ENCODE measurements at places on chromosomes 16 and 17.

GRCh38 chr17:48551596-48552465 lies 6.9 kb upstream of the HOXB2 start:
- DNase-seq, result no peak

DNA sequence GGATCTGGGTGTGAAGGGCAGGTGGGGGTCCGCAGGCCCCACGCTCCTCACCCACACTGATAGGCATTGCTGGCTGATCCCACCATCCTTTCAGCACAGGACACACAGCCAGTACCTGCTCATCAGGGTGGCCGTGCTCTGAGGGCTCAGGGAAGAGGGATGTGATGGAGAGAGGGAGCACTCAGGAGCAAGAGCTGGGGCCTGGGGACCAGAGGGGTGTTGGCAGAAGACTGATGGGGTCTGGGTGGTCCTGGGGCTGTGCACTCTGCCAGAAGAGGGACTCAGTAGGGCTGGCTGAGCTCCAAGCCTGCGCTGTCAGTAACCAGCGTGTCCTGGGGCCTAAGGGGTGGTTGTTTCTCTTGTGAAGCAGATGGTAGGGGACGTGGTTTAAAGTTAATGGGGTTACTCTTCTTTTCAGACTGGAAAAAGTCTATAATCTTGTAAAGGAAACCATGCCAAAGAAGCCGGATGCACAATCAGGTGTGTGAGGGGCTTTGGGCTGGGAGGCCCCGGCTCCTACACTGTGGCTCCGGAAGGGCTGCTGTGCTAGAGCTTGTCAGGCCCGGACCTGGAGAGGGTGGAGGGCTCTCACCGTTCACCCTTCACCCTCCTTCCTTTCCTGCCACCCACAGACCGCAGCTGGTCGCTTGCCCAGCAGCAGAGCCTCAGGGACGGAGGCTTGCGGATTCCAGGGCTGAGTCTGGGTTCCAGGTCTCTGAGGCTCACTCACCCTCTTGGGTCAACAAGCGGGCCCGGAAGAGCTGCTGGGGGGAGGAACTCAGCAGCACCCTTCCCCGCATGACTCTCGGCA lies 27.8 kb downstream of the POLR3E start:
- no peak for DNase-seq

GRCh38 chr16:54030451-54030850 lies 256.1 kb downstream of the IRX3 start:
- DNase-seq, result no peak

- no peak for DNase-seq
Measured at GRCh38 chr17:50828508-50829170, 6.7 kb upstream of the WFIKKN2 start.

DNA sequence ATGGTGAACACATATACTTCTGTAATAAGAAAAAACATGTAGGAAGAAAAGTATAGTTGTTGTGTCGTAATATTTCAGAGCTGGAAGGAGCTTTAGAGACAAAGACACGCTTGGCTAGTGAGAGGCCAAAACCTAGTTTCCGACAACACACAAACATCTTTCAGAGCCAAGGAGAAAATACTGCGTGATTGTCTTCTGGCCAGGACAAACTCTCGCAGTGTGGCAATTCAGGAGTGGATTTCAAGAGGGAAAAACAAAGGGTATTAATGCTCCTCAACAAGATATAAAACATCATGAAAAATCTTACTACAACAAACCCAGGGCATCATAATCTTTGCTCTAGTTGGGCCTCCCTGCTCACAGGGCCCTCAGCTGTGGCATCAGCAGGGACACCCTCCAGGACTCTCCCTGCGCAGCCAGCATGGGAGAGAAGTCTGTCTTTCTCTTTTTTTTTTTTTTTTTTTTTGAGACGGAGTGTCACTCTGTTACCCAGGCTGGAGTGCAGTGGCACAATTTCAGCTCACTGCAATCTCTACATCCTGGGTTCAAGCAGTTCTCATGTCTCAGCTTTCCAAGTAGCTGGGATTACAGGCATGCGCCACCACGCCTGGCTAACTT lies 66.4 kb downstream of the CYB5B start:
- DNase-seq, result no peak

GRCh38 chr17:76038050-76038449 lies 10.9 kb upstream of the EVPL start:
- no peak for DNase-seq

DNA sequence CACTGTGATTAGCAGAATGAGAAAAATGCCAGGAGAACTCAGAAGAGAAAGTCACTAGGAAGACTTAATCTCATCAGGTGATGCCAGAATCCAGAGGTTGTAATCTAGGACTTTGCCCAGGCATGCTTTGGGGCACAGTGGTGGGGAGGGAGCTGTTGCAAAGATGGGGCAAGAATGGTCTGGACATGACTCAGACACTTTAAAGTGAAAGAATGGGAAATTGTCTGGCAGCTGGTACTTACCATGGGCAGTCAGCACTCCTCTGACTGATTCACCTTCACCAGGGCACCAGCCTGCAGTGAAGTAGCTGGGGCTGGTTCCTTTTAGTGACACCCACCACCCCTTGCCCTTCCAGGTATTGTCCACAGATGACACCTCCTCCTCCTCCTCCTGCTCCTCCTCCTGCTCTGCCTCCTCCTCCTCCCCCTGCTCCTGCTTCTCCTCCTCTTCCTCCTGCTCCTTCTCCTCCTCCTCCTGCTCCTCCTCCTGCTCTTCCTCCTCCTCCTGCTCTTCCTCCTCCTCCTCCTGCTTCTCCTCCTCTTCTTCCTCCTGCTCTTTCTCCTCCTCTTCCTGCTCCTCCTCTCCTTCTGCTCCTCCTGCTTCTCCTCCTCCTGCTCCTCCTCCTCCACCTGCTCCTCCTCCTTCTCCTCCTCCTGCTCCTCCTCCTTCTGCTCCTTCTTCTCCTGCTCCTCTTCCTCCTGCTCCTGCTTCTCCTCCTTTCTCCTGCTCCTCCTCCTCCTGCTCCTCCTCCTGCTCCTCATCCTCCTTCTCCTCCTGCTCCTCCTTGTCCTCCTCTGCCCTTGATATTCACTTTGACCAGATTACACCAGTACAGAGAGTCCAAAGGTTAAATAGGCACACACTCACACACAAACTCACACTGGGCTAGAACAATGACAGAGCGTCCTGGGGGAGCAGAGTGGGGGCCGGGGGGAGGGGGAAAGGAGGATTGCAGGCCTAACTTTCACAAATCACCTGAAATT lies at the start of gene CHD9NB:
Gene CHD9NB (minus strand): TSS at position 379 of the 983 bp plus-strand sequence. CDS start 8,739 bp downstream, outside the sequence.
- DNase-seq, result no peak

DNA sequence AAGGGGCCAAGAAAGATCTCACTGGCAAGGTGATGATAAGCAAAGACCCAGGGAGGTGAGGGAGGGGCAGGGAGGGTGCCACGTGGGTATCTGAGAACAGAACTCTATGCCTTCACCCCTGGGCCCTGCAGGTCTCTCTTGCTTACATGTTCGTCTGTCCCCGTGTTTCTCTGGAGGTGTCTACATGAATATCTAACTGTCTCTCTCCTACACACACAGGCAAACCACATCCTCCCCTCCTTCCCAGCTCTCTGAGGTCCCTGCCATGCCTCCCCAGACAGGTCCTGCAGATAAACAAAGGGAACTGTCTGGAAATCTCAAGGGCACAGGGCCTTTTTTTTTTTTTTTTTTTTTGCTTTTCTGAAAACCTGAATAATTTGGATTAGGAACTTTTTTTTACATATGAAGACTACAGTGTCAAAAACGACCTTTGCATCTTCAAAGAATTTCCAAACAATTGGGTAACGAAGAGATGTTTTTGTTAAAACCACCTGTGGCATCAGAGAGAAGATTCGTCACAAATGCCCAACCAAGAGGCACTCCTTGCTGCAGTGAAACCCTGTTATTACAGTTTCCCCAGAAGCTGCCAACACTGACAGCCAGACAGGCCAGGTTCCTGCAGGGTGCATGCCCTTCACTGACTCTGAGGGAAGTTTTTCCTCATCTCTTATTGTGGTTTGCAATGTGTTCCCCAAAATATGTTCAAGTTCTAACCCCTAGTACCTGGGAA lies 17.8 kb downstream of the PLLP start:
- no peak for DNase-seq

Data from K562 (cell line).